ENCODE measurements at places on chromosomes 5 and 9.

DNA sequence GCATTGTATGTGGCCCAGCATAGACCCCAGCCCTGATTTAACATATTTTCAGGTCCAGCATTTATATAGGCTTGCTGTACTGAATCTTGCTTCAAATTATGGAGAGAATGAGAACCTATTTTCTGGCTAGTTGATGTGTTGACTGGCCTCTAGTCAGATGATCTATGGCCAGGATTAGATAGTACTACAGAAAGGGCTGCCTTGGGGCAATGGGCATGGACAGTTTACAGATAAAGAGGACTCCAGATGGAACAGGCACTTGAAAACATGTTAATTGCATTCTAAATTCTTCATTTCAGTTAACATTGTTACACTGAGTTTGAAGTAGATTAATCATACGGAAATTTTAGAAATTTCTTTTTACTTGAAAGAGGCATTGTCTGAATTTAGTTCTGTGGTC lies 61.5 kb downstream of the RAB14 start:
- no peak for DNase-seq

GRCh38 chr5:142320430-142320738 lies 4.4 kb downstream of the SPRY4 start:
- no peak for DNase-seq

- no peak for DNase-seq
Observed at GRCh38 chr5:137114529-137114928, 384.6 kb downstream of the SPOCK1 start.

DNA sequence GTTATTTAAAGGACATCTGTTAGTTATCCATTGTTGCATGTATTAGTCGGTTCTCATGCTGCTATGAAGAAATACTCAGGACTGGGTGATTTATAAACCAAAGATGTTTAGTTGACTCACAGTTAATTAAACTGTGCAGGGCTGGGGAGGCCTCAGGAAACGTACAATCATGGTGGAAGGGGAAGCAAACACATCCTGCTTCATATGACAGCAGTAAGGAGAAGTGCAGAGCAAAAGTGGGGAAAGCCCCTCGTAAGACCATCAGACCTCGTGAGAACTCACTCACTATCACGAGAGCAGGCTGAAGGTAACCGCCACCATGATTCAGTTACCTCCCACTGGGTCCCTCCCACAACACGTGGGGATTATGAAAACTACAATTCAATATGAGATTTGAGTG lies 2064.1 kb downstream of the MAT2B start:
- DNase-seq: no peak

GRCh38 chr5:76571559-76571958 lies 51.6 kb downstream of the F2RL2 start:
- no peak for DNase-seq

DNA sequence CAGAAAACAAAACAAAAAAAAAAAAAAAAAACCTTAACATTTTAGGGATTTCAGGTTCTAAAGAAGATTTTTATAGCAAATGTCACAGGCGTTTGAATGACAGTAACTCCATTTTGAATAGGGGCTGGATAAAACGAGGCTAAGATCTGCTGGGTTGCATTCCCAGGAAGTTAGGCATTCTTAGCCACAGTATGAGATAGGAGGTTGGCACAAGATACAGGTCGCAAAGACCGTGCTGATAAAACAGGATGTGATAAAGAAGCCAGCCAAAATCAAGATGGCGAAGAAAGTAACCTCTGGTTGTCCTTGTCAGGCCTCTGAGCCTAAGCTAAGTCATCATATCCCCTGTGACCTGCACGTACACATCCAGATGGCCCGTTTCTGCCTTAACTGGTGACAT lies 425.6 kb upstream of the PTPRD start:
- DNase-seq: no peak

DNA sequence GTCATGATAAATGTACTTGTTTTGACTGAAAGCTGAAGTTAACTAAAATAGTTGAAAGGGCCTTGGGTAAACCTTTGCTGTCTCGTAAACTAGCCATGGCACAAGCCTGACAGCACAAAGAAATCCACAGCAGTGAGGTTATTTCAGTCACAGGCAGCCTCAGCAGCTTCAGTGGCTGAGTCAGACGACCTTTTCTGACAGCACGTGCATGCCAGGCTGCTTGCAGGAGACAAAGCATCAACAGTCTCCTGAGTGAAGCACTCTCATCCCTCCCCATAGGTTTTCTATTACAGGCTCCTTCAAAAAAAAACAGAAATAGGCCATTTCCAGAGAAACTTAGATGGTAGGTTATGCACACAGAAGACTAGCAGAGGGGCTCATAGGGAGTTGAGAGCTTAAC lies 34.6 kb downstream of the OXCT1 start:
- peak; percentile 10 for DNase-seq

DNA sequence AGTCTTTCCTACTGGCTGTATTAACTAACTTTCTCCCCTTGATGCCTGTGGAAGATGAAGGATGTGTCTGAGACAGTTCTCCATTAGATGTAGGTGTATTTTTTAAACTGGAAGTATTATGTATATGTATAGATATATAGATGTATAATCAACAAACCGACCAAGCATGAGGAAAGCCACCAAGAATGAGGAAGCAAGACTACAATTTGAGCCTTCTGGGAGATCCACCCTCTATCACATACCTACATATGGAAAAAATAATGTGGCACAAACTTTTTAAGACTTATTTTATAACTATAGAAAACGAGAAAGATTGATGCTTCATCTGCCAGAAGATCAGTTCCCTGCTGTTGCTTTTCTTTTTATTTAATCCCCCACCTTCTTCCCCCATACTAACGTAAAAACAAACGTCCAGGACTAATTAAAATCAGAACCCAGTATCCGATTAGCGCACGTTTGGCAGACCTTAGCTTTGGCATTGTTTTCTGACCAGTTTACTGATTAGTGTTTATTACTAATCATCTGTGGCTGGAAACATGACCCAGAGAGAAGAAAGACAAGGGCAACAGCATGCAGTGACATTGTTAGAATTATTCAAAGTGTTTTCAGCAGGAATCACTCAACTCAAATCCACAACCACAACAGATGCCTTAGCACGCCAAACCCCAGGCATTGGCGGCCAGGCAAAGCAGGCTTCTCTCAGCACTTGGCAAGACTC lies 490.2 kb downstream of the EBF1 start:
- DNase-seq: no peak

DNA sequence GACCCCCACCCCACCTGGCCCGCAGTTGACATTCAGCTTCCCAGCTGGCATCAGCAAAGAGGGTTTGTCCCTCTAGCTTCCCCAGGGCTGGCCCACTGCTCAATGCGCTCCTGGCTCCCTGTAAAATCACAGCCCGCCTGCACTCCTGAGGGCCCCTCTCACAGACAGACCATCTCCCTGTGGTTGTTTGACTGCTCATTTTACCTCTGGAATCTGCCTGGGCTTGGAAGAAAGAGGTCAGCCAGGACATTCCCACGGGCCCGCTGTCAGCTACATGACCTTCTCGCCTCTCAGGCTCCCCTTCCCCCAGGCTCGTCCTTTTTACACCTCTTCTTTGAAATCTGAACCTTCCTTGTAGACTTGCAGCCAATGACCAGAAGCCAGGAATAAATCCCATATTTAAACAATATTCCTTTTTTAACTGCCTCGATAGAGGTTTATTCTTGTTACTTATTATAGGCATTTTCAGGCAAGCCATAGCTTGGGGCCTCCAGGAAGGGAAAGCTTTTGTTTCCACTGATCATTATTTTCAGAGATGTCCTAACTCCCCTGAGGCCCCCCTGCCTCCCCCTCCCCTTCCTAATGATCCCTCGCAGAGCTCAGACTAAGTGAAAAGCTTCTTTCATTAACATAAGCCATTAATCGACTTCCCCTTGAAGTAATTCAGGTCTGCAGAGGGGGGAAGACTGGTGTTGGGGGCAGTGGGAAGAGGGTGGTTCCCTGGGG lies 76.3 kb upstream of the IQGAP2 start:
- no peak for DNase-seq

Measured in substantia nigra (tissue), 51 donors.